ENCODE measurements at places on chromosomes 16 and 17.
A peak's percentile ranks its signal among the peaks of the same experiment; 100 is the strongest.

- no peak for DNase-seq
Measured at GRCh38 chr17:2635675-2636074, 42.2 kb downstream of the PAFAH1B1 start.

DNA sequence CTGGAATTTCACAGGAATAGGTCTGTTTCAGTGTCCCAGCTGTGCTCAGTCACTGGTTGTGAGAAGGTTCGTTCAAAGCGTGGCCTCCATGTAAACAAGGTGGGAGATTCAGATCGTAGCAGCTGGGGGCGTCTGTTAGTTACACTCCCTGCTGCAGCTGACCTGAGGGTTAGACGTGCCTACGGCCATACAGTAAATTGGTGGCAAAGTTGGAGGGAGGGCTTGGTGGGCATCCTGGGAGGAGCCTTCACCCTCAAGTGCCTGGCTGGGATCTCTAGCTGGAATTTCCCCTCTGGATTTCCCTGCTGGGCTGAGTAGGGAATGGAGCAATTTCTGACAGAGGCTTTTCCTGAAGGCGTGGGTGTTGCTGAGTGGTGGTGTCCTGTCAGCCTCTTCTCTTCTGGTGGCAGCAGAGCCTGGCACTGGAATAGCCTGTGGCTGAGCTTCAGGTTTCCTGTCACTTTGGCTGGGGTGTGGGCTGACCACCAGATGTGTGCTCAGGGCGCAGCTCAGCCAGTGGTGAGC lies 6.4 kb downstream of the FCSK start:
- DNase-seq = no peak

GRCh38 chr17:56023851-56024250 lies 129.4 kb upstream of the ANKFN1 start:
- no peak for DNase-seq

GRCh38 chr17:72270273-72270924 lies 149.6 kb downstream of the SOX9 start:
- DNase-seq = no peak

GRCh38 chr16:67265834-67266233 lies 13.5 kb upstream of the PLEKHG4 start:
- DNase-seq = no peak

DNA sequence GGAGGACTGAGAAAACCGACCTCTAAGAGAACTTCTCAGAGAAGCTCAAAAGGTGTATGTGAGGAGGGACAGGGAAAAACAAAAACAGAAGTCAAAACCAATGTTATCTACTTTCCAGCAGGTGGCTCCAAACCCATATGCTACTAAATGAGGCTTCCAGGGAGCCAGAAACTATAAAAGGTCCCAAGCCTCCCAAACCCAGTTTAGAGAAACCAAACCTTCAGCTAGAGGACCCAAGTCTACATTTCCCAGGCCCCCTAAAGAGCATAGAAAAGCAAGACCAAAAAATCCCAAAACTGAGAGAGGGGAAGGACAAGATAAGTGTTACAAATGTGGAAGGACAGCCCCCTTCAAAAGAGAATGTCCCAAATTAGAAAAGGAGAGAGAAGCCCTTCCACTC lies 3.7 kb downstream of the HPR start:
- no peak for DNase-seq

DNA sequence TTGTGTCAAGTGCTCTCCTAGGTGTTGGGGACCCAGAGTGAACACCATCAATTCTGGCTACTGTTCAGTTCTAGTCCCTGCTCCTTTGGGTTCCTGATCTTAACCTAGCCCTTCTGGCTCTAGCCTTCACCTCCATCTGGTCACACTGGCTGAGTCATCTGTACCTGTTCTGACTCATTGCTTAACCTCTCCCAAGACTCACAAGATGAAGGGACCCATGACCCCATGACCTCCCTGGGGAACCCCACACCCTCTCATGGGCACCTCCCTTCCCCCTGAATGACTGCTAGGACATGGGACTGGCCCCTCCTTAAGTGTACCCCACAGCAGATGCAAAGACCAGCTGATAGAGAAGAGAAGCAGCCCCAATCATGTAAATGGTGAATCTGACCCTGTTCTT lies 345.8 kb upstream of the CDH5 start:
- no peak for DNase-seq

DNA sequence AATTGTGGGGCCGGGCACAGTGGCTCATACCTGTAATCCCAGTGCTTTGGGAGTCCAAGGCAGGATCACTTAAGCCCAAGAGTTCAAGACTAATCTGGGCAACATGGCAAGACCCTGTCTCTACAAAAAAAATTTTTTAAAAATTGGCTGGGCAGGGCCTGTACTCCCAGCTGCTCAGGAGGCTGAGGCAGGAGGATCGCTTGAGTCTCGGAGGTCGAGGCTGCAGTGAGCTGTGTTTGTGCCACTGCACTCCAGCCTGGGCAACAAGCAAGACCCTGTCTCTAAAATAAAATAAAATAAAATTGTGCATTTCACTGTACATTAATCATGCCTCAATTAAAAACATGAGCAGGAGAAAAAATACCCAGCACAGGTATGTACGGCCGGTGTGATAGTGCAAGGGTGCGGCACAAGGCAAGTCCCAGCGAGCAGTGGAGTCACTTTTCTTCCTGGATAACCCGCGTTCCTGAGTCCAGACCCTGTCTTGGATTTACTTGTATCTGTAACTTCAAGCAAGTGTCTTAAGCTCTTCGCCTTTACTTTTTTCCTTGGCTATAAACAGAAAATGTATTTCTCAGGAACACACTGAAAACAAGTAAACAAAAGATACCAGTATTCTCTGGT lies 11.4 kb downstream of the ZDHHC7 start:
- no peak for DNase-seq

DNA sequence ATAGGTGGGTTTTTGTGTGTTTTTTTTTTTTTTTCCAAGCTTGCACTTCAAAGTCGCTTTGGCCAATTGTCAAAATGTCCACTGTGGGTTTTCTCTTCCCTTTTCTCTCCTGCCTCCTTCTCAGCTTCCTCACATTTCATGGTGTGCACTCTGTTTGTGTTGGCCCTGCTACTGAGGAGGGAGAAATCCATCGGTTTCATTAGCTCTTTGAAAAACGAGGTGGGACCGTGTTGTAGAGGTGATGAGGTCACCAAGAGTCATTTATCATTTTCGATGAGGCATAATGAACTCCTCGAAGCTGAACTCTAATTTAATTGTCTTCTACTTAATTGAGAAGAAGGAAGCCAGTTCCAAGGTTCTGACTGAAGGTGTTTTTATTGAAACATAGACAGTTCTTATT lies 174.4 kb upstream of the TOX3 start:
- DNase-seq = no peak

GRCh38 chr16:8642146-8642545 lies 20.6 kb downstream of the METTL22 start:
- DNase-seq = no peak

- DNase-seq = no peak
Measured at GRCh38 chr17:15038656-15039055, 226.5 kb downstream of the PMP22 start.

DNA sequence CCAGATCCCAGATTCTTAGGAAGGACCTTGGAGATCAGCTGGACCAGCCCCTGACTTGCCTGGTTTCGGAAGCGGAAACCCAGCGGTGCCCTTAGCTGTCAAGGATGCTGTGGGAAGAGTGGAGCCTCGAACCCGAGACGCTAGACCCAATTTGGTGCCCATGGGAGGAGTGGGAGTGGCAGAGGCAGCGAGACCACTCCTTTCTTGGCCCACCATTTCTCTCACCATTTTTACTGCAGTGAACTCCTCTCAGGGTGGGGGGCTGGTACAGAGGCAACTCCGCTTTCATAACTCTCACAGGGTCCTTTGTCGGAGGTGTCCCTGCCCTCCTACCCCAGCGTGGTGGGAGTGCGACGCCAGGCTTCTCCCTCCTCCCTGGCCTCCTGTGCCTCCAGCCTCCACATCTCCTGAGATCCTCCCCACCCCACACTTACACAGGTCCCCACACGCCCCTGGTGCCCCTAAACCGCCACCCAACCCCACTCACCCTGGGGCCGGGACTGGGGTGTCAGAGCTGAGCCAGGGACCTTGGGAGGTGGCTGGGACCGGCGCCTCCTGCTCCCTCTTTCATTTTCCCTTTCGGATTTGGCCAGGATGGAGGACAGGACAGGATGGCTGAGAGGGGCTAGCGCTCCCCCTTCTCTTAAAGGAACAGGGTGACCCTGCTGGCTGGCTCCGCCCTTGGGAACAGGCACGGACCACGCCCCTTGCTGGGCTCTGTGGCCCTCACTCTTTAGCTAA lies at the start of gene GJD3:
Gene GJD3 (minus strand): TSS at position 617 of the 741 bp plus-strand sequence. CDS start 922 bp downstream, outside the sequence.
- DNase-seq = no peak

- no peak for DNase-seq
Measured at GRCh38 chr17:68861602-68862001, 93.6 kb downstream of the ABCA8 start.

DNA sequence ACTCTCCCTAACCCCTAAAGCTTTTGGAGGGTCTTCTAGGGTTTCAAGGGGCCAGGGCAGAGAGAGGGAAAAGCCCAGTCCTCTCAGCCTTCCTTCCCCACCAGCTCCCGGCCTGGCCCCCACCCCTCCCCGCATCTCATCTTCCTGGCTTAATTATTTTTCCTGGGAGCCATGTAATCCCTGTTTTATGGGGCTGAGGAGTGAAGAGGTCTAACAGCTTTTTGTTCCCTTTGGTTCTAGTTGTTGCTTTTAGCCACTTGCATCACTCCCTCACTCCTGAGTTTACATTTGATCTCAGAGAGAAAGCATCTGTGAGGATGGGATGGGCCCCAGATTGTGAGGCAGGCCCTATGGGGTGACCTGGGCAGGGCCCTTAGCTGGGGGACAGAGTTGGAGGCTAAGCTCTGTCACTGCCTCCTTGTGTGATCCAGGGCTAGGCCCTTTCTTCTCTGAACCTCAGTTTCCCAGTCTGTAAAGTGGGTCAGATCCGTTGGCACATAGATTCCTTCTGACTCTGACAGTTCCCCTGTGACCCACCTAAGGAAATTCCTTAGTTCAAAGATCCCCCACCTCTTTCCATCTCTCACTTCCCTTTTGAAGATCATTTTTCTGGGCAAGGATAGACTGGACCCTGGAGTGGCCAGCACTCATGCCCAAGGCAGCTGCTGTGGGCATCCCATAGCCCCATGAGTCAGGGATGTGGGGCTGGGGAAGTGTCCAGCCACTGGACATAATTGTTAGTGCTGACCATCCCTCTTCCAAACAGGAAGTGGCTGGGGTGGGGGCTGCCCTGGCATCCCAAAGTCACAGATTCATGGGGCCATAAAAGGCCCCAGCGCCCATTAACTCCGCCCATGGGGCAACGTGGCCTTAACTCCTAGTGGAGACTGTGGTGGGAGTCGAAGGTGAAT lies 20.1 kb downstream of the UNC119 start:
- no peak for DNase-seq

- no peak for DNase-seq
Measured at GRCh38 chr17:8384801-8385378, 1.9 kb upstream of the RPL26 start.

GRCh38 chr17:32625971-32626370 lies 139.2 kb downstream of the CDK5R1 start:
- no peak for DNase-seq

- DNase-seq = no peak
Measured at GRCh38 chr17:82366749-82367148, 4.8 kb upstream of the UTS2R start.

DNA sequence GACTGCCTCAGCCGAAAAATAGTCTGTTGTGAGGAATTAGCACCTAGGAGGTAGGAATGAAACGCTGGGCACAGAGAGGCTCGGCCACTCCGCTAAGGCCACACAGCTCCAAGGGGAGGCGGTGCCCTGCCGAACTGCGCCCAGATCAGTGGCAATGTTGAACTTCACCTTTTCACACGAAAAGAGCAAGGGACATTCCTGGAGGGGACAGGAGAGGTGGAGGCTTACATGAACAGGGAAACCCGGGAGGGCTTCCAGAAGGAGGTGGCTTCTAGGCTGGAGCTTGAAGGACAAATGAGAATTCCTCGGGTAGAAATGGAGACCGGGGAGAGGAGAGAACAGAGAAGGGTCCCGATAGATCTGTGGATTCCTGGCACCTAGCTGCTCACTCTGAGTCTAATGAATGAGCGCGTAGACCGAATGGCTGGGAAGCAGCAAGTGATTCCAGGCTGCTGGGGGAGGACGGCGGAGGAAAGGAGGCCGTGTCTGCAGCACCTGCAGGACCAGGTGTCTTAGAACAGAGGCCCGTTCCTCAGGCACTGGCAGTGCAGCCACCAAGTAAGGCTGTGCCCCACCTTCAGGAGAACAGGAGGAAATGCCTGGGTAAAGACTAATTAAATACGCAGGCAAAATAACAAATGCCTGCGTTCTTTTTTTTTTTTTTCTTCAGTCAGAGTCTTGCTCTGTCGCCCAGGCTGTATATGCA lies 722 bp upstream of the SLC38A10 start:
- peak; percentile 50 for DNase-seq
